ENCODE measurements at places on chromosomes 2 and 18.
A peak's percentile ranks its signal among the peaks of the same experiment; 100 is the strongest.

- DNase-seq, result peak; percentile 71
Measured at GRCh38 chr2:152034257-152034801, 64.5 kb downstream of the CACNB4 start.

GRCh38 chr2:205133544-205133943 is 548.8 kb upstream of the NRP2 start:
- DNase-seq, result no peak

GRCh38 chr2:156334496-156335478 is 2.3 kb upstream of the NR4A2 start:
- peak; percentile 72 for DNase-seq

DNA sequence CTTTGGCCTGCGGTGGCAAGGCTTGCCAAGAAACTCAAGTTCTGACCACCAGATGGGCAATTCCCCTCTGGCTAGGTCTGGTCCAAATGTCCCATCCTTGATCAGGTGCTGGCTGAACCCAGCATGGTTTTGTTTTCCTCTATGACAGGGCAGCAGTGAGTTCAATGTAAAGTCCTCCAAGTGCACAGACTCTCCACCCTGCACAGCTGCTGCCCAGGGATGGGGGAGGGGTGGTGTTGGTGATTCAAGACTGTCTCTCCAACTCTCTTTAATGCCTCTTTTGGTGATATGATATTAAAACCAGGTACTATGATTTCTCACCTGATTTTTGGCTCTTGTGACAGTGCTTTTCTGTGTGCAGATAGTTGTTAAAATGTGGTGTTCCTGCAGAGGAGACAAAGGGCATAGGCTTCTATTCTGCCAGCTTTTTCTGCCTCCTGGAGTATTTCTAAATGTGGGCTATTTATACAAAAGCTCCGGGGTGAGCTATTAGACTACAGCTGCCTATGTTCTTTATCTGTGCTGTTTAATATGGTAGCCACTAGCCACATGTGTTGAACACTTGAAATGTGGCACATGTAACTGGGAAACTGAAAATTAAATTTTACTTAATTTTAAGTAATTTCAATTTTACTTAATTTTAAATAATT is 64.0 kb upstream of the STK39 start:
- DNase-seq, result no peak

DNA sequence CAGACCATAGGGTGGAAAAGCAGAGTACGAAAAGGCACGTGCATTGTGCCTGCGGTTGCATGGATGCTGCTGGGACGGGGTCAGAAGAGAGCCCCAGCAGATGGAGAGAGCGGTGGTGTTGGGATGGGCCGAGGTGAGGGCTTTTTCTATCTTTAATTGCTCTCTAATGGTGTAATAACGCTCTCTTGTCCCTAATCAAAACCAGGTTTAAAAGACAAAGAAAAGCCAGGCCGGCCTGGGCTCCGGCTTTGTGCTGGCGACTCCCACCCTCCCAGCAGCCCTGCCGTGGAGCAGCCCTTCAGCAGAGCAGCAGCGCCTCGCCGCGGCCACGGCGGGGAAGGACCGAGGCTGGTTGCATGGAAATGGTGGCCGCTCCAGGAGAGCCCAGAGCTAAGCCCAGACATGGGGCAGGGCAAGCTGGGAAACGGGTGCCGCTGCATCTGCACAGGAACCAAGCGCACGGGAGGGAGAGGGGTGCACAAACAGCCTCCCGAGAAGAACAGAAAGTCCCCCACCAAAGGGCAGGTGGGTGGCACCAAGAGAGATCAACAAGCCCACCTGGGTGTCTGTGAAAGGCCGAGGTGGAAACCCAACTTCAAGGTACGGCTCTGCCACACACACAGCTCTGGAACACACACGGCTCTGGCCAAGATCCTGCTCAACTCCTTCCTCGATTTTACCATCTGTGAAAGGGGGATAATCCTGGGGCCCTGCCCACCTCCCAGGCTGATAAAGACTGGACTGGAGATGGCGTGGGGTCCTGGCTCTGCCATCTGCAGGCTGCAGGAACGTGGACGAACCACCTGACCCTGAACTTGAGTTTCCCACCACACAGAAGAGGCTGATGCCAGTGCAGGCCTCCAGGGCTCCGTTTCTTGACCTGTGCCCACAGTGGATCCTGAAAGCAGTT is 15.0 kb downstream of the HS1BP3 start:
- peak; percentile 90 for DNase-seq

DNA sequence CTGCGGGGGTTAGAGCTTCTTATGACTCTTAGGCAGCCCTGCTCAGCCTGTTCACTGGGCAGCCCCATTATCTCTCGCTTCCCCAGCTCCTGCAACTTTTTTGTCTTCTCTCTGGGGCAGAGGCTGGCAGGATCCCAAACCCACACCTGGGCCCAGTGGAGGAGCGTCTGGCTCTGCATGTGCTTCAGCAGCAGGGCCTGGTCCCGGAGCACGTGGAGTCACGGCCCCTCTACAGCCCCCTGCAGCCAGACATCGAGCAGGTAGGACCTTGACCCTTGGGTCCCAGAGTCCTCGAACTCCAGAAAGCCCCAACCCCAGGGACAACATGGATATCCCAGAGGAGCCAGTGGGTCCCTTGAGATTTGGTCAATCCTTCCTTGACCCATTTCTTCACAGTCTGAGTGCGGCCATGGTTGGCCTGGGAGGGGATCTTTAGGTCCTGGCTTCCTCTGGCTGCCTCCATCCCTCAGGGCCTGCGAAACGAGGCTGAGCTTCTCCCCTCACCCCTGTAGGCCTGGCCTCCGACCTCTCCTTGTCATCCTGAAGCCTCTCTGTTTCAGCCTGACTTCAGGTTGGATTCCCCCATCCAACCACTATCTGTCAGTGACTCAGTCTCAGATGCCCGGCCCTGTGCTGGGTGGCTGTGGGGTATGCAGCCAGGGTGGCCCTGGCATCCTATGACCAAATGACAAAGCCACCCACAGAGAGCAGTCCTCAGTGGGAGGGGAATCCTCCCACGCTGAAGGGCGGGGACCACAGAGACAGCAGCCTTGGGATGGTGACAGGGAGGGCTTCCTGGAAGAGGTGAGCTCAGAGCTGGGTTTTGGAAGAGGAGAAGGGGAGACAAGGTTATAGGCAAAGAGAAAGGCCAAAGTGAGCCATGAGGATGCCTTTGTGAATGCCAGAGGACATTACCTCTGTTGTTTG is 214.2 kb downstream of the DYSF start:
- no peak for DNase-seq

- DNase-seq, result no peak
Measured at GRCh38 chr2:129930451-129930850, 49.0 kb upstream of the RAB6C start.

DNA sequence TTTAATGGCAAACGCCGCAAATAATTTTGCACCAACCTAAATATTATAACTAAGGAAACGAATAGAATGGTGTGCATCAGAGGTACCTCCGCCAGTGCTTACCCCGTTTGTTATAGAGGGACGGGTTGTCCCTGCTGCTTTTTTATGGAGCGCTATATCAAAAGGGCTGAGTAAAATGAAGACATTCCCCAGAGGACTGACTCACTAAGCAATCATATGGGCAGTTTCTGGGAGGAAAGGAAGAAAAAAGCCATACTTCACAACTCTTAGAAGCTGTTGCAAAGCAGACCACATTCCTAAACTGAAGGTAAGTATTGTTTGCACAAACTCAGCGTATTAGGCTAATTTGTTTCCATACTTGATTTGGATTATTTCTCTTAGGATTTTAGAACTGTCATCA is 12.9 kb downstream of the ID2 start:
- no peak for DNase-seq

DNA sequence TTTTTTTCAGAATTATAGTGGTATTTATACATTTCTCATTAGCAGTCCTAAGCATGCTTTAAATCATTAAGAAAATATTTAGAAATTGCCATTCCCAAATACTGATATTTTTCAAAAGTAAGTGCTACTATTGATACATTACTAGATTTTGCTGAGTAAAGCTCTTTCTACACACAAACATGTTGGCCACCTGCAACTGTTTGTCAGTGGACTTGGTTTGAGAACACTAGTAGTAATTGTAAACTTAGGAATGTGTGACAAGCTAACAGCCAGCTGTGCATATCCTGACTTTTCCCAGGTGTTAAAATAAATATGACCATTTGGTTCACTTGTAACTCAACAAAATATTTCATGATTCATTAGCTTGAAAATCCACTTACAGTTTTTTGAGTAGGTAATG is 103.1 kb downstream of the MSTN start:
- no peak for DNase-seq

DNA sequence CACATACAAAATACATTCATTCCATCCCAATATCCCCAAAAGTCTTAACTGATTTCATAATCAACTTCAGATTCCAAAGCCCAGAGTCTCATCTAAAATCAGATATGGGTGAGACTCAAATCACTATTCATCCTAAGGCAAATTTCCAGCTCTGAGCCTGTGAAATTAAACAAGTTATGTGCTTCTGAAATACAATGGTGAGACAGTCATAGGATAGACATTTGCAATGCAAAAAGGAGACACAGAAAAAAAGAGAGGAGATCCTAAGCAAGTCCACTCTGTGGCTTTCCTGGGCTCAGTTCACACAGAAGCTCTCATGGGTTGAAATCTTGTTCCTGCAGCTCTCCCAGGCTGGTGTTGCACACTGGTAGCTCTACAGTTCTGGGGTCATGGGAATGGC is 18.3 kb downstream of the ZNF892 start:
- DNase-seq, result no peak

DNA sequence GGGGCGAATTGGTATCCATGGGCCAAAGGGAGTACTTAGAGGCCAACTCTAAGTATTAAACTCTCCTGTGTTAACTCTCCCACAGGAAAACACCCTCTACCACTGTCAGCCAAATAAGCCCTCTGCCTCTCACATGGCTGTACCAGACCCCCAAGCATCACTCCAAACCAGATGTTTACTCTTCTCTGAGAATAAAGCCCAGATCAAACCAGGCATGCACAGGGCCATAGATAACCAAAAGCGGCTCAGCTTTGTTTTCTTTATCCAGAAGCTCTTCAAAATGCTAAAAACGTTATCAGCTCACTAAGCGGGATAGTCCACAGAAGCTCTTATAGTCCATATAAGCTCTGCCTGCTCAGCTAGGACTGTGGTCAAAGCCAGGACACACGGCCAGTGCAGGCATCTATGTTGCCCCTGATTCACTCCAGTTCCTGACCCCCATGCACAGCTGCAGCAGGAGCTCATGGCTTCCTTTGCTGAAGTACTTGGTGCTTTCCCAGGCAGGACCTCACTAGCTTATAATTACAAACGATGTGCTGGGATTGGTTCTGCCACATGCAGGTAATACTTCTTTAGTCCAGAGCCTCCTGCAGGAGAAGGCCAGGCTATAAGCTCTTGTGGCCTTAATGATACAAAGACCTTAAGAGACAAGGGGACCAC is 21.0 kb upstream of the SEMA4C start:
- DNase-seq, result no peak

DNA sequence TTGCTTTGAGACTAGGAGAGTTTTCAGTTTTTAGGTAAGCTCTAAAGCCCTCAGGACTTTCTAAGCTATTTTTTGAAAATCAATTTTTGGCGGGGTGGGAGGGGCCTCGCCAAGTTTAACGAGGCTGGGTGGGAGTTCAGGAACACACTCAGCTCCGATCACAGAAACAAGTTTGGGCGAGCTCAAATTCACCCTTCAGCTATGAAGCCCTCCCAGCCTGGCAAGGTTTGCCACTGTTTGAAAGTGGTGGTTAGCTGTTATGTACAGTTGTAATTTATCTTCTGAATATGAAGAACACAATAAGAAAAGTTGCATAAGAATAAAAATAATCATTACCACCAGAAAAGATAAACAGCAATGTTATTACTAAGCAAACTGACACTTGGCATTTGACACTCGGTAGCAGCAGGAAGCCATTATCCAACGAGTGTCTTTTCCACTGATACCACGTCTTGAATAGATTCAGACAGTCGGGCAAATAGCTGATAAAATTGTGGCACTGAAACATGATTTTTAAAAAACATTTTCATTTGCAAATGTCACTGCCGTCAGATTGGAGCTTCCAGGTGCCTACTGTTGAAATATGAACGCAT is 59.8 kb downstream of the KCTD1 start:
- no peak for DNase-seq

- no peak for DNase-seq
Measured at GRCh38 chr2:85589982-85590791, 5.4 kb upstream of the RNF181 start.

- DNase-seq, result no peak
Measured at GRCh38 chr2:127454595-127455565, 36.7 kb downstream of the PROC start.

- DNase-seq, result no peak
Measured at GRCh38 chr2:231170055-231170454, 28.4 kb upstream of the ARMC9 start.

DNA sequence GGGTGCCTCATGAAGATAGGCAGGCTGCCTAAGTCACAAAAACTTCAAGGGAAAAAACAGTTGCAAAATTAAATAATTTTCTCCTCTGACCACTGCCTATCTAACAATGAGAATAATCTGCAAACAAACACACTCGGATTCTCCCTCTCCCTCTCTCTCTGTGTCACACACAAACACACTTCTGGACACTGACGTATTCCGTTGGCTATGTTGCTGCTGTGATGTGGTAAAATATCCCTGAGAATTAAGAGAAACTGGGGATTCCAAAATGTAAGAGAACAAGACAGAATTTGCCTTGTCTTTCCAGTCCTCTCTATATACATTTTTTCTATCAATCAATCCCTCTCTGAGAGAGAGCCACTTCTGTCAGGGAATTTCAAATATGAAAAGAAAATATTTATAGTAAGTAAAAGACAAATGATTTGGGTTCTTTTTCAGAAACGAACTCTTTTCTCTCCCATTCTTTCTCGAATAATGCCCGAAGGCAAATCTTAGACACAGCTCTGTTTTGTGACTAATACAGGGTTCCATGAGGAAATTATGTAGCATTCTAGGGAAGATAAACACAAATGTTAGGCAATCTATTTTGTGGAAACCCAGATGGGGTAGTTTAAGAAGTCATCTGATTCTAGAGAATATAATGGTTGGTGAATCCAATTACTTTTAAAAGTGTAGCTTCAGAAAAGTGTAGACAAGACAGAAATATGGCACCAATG is 310.3 kb upstream of the CYP26B1 start:
- no peak for DNase-seq

- DNase-seq, result no peak
Measured at GRCh38 chr2:78498125-78498524, 527.4 kb upstream of the REG3G start.

DNA sequence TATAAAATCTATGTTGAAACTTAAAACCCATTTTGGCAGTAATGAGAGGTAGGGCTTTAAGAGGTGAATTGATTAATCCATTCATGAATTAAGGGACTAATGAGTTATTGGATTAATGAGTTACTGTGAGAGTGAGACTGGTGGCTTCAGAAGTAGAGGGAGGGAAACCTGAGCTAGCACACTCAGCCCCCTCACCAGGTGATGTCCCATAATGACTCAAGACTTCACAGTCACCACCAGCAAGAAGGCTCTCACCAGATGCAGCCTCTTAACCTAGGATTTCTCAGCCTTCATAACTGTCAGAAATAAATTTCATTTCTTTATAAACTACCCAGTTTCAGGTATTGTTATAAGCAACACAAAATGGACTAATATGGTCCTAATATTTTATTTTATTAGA is 621.7 kb upstream of the ACVR2A start:
- no peak for DNase-seq

- DNase-seq, result peak; percentile 34
Measured at GRCh38 chr18:40292985-40293710, 1661.9 kb upstream of the PIK3C3 start.

- peak; percentile 83 for DNase-seq
Measured at GRCh38 chr2:26692279-26692896, at the start of gene KCNK3. TSS of gene KCNK3 (plus strand) at chr2:26692722. CDS start at chr2:26692876, 154 bp downstream.

GRCh38 chr2:10956006-10956790 is 44.5 kb downstream of the KCNF1 start:
- no peak for DNase-seq
